ENCODE measurements at places on chromosomes 7 and 10.

DNA sequence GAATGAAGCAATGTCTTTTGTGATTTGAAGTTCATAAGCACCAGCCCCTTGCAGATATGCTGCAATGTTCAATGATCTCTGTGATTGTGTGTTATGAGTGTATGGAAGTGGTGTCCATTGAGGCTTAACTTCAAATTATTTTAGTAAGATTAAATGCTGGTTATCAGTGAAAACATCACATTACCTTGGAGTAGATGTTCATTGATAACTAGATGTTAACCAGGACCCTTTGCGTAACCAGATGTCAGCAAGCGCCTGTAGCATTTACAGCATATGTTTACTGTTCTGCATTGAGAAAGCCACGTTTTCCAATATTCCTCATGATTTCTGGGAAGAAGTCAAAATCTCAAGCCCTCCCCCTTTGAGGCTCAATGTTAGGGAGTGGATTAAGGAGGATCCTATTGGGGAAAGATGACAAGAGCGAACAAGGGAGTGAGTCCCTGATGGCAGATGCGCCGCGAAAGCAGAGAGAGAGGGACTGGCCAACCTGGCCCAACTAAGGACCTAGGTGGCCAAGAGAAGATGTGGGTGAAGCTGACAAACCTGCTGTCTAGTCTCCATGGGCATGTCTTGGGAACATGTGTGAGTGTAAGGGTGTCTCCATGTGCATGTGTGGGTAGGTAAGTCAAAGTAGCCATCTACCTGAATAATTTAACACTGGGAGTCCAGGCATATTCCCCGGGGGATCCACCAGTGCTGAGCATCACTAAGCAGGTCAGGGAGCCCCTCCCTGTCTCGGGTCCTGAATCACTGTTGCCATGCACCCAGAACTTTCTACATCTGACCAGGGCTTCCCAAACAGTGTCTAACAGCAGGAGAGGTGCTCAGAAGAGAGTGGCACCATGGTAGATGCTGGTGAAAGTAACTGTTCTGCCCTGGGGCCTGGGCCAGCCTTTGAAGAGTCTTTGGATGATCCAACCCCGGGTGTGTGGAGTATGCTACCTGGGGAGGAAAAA is 141.6 kb upstream of the GDF10 start:
- DNase-seq = no peak

DNA sequence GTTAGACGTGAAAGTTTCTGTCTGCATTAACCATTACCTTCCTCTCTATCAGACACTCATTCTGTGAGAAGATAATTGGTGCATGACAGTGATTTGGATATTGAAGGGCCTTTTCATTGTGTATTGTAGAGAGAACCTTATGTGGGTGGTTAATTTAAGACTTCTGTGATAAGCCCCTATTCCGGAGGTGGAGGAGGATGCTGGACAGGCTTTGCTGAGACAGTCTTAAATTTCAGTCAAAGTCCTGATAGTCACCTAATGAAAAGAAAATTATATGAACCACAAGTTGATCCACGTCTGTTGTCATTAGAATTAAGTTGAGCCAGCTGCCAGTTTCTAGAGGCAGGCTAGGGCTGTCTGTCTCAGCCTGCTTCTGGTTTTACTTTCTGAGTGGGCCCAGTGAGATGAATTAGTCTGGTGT is 62.9 kb downstream of the CELF2 start:
- no peak for DNase-seq

- DNase-seq = no peak
Measured at GRCh38 chr10:121330563-121330962, 267.7 kb downstream of the FGFR2 start.

DNA sequence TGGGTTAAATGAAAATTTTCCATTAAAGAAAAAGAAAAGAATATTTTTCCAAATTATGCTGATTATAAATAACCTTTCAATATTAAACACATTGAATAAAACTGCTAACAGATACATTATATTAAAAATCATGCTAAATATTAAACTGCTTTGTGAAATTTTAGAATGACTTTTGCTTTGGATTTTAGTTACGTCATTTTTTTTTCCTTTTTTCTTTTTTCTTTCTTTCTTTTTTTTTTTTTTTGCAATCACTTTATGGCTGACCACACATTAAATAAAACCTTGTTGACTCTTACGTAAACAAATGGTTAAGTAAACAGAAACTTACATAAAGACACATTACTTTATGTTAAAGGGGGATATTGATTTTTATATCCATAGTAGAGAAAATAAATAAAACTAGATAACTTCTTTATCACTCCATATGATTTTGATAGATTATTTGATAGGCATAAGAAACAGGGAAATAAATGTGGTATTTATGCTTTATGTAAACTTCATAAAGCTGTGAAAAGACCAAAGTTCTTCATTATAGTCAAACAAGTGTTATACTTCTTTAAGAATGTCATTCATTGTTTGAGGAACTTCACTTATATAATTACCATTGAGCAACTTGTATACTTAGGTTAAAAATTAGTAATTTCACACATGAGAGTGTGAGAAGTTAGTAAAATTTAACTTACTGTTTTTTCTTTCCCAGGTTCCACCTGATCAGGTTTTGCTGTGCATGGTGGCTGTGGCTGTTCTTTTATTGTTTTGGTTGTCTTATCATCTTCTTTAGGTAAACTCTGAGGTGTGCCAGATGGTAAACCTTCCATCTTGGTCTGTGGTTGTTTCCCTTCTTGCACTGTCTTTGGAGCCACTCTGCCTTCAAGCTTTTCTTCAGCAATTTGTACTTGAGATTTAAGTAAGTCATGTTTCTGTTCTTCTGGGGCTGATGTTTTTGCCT is 197.3 kb downstream of the PCLO start:
- no peak for DNase-seq

DNA sequence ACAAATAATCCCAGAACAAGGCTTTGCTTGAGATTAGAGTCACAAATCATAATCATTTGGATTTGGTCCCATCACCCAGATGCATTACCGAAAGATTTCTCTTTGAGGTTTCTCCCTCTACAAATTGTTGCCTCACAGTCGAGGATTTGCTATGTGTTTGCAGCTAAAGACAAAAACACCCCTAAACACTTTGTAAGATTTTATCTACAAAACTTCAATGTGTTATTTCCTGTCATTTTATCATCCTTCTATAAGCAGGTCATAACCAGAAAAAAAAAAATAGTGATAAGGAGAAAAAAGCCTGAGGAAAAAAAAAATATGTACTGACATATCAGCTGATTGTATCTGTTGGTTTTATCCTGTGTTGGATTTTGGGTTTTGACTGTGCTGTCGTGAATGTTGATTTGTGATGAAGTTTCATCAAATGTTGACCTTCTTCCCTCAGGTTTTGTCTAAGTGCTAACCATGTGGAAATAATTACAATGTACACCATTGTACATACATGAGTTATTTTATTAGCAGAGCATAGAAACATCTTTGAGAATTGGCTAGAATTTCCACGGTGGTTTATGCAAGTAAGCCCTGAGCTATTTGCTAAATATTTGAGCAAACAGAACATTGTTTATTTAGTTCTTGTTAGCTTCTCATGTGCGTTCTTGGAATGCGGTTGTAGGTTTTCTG is 274.4 kb downstream of the NEBL start:
- DNase-seq = peak; percentile 7

DNA sequence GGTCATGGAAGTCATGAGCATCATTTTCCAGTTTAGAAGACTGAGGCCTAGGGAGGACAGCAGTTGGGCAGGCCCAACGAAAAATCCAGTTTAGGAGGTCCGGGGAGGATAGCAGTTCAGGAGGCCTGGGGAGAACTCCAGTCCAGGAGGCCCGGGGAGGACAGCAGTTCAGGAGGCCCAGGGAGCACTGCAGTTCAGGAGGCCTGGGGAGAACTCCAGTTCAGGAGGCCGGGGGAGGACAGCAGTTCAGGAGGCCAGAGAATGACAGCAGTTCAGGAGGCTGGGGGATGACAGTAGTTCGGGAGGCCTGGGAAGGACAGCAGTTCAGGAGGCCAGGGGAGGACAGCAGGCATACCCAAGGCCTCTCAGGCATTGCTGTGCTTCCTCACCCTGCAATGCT is 453.4 kb downstream of the LRMDA start:
- no peak for DNase-seq

DNA sequence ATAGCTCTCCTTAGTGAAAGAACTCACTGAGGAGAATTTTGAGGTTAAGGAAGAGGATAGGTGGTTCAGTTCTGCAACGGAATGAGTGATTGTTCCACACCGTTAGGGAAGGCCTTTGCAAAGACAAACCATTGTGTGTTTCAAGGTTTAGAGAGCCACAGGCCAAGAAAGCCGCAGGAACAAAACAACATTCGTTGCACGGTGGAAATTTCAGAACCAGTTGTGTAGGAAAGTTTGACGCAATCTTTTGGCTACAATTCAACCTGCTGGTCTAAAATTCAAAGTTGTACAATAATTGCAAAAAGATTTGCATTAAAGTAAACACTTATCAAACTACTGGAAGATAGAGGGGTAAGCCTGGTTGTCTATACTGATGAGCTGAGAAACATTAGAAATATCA is 91.4 kb downstream of the FAM107B start:
- peak; percentile 42 for DNase-seq

DNA sequence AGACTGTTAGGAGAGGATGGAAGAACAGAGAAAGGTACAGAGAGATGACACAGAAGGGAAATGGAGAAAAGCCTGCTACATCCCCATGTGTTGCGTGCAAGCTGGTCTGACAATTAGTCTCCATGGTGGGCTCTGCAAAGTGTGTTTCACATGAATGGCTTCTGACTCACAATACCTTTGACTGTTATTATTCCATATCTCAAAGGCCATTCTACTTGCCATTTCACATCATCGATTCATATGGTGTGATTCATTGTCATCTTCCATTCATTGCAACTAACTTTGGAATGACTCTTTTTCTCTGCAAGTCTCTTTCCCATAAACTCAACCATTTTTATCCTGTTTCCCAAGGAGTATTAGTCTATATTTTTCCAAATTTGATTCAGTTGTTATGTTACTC is 208.9 kb upstream of the INHBA start:
- peak; percentile 76 for DNase-seq

- DNase-seq = peak; percentile 25
Measured at GRCh38 chr7:98872328-98872924, 2.6 kb upstream of the TMEM130 start.

DNA sequence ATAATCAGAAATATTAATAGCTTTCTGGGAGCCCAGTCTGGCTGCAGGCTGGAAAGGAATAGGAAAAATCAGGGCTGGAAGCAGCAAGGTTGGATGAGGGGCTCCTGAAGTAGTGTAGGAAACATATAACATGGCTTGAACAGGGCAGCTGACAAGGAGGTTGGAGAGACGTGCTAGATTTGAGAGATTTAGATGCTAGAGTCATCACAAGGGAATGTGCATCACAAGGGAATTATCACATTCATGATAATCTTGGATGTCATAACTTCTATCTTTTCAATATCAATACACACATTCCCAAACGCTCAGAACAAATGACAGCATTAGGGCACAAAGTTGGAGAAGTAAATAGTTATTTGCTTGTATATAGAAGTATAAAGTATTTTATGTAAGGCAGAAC is 120.9 kb upstream of the EGFR start:
- no peak for DNase-seq

- no peak for DNase-seq
Measured at GRCh38 chr7:105245398-105246114, 143.2 kb downstream of the SRPK2 start.

Data from epithelial cell of esophagus (primary cell).